ENCODE measurements at places on chromosomes 13 and 19. TPM values are rescaled to one million over a fixed set of nuclear protein-coding genes. Genes with fewer than 3 reads are reported as not detected.

The KIR3DL2 gene
- not detected for total RNA-seq

The ECSIT gene
- 44.0 TPM for total RNA-seq

The ZNF546 gene
- total RNA-seq: 0.78 TPM

The CYSLTR2 gene
- total RNA-seq: not detected

The AP1M2 gene
- 87.2 TPM for total RNA-seq

The ERVK3-1 gene
- 17.9 TPM for total RNA-seq

The PGLYRP2 gene
- total RNA-seq: not detected

The PRTN3 gene
- not detected for total RNA-seq

The SRRM5 gene
- total RNA-seq: not detected

The C1QTNF9B gene
- not detected for total RNA-seq

The PSG4 gene
- not detected for total RNA-seq

The ZNF763 gene
- 0.09 TPM for total RNA-seq

The IZUMO4 gene
- 4.3 TPM for total RNA-seq

The GJB6 gene
- total RNA-seq: 50.7 TPM

The PSG2 gene
- not detected for total RNA-seq

The VSTM2B gene
- total RNA-seq: not detected

The CBY2 gene
- not detected for total RNA-seq

The OR7C1 gene
- total RNA-seq: not detected

The TMEM238 gene
- 11.8 TPM for total RNA-seq

The ZNF793 gene
- total RNA-seq: 3.0 TPM

The DACT3 gene
- not detected for total RNA-seq

The RNF17 gene
- total RNA-seq: not detected

The KLF1 gene
- not detected for total RNA-seq

The HSPB6 gene
- 0.35 TPM for total RNA-seq

The MYH14 gene
- 43.9 TPM for total RNA-seq

The APOC1 gene
- 10.5 TPM for total RNA-seq

Data from airway epithelial cell (primary cell).